Trophoblast cell (in vitro differentiated cells and primary cell): ENCODE measurements at places on chromosomes 16 and 17.

DNA sequence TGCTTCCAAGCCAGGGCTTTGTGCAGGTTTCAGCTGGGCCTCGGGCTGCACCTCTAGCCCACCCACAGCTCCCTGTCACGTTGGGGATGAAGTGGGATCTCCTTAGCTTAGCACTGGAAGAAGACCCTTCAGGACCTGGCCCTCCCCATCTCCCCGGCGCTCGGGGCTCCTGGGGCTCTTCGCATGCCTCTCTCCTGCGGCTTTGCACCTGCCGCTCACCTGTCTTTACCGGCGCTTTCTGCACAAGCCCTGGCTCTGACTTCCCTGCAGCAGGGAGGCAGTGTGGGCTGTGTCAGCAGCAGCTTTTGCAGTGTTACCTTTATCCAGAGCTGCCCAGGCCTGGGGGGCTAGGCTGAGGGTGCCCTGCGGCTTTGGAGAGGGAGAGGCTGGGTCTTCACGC is 52.3 kb downstream of the NT5M start:
- DNase-seq, result no peak

GRCh38 chr16:4231886-4232285 is 10.0 kb downstream of the SRL start:
- no peak for DNase-seq

- DNase-seq, result no peak
Observed at GRCh38 chr17:44541884-44542581, 15.3 kb upstream of the FZD2 start.

DNA sequence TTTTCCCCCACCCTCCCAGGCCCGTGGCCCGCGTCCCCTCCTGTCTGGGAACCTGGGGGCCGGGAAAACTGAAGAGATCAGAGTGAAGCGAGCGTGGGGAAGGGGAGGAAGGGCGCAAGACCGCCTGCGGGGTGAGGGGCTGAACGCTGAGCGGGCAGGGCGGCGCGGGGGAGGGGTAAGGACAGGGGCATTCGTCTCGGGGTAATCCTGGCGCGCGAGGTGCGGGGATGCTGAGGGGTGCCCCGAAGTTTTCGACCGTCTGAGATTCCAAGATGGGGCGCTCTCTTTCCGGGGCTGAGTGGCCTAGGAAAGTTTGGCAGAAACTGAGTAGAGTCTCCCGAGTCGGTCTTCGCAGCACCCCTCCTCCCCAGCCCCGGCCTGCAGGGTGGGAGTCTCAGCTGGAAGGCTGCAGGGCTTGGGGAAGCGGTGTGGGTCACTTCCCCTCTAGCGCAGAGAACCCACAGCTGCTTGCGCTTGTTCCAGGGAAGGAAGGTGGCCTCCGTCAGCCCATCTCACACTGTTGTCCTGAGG is 555 bp downstream of the TTYH2 start:
- DNase-seq, result no peak

- peak; percentile 38 for DNase-seq
Observed at GRCh38 chr16:47143677-47144558, at the start of gene NETO2. TSS of gene NETO2 (minus strand) at chr16:47143945. CDS start at chr16:47143612, 333 bp downstream.

DNA sequence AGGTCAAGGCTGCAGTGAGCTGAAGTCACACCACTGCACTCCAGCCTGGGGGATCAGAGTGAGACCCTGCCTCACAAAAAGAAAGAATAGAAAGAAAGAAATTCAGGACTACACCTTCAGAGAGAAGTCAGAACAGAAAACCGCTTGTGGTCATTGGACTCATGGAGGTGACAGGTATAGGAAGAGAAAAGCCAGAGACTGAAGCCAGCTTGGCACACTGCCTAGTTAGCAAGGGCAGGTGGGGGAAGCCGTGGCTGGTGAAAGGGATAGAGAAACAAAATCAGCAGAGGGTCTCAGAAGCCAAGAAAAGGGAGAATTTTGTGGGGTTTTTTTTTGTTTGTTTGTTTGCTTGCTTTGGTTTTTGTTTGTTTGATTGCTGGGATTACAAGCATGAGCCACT is 32.9 kb upstream of the SKAP1 start:
- DNase-seq, result no peak

GRCh38 chr16:12460064-12460392 is 343.7 kb downstream of the CPPED1 start:
- DNase-seq, result no peak

GRCh38 chr17:12927541-12928425 is 90.0 kb downstream of the ELAC2 start:
- peak; percentile 62 for DNase-seq

- no peak for DNase-seq
Observed at GRCh38 chr16:3856367-3857141, 24.0 kb downstream of the CREBBP start.

DNA sequence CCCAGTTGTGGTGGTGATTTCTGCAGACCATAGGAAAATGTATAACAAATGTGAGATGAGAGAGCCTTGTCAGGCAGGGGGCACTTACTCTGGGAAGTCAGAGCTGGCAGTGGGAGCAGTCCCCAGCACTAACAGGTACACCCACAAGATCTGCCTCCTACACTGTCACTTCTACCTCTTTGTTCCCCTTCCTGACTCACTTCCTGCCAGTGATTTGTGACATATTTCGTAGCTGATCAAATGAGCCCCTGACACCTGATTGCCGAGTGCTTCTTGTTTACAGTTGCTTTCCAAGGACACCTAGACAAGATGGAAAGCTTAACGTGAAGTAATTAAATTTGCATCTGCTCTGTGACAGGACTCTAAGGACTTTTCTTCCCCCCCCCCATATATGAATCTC is 40.5 kb downstream of the FTO start:
- no peak for DNase-seq

DNA sequence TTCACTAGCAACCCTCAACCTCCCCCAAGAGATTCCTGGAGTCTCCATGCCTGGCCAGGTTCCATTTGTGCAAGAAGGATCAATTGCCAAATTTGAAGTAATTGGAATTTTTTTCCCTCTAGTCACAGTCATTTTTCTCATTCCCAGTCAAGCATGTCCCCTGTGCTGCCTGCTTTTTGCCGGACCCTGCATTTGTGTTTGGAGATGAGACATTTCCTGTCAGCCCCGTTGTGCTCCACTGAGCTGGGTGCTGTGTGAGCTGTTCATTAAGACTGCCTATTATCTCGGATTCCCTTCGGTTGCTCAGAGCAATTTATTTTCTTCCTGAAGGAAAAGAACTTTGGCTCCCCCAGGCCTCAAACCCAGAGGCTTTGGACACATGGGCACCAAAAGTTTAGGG is 201.0 kb upstream of the NLRP1 start:
- DNase-seq, result peak; percentile 74

GRCh38 chr17:81682565-81683207 is 911 bp downstream of the ARL16 start:
- DNase-seq, result no peak

DNA sequence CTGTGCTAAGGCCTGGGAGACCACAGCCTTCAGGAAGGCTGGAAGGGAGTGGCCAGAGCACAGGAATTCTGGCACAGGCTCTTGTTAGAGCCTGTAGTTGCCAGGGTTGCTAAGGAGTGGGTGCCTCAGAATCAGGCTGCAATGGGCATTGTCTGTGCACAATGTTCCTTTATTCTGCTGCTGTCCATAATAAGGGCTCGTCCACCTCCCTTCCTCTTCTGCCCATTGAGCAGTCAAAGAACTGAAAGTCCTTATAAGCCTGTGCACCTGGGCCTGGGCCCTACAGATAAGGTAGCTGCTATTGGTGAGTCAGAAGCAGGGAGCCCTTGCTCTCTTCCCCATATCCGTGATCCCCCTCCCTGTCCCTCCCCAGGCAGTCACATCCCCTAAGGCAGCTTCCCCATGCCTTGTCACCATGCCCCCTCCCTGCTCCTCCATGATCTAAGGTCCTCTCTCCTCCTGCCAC is 5.4 kb upstream of the CNGB1 start:
- no peak for DNase-seq

DNA sequence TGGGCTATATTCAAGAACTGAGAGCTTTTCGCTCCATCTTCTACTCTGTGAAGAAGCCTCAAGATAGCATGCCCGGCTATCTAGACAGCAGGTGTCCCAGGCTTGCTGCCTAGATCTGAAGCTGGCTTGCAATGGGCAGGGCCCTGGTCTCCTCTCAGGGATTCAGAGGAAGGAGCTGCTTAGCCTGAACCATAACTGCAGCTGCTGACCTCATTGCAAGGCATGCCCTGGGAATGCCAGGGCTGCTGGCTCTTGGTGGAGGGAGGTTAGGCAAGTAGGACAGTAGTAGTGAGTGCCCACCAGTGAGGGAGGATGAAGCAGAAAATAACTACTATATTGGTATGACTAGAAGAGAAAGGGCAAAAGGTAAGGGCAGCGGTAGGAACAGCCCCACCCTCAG is 21.3 kb upstream of the SLC35B1 start:
- no peak for DNase-seq

DNA sequence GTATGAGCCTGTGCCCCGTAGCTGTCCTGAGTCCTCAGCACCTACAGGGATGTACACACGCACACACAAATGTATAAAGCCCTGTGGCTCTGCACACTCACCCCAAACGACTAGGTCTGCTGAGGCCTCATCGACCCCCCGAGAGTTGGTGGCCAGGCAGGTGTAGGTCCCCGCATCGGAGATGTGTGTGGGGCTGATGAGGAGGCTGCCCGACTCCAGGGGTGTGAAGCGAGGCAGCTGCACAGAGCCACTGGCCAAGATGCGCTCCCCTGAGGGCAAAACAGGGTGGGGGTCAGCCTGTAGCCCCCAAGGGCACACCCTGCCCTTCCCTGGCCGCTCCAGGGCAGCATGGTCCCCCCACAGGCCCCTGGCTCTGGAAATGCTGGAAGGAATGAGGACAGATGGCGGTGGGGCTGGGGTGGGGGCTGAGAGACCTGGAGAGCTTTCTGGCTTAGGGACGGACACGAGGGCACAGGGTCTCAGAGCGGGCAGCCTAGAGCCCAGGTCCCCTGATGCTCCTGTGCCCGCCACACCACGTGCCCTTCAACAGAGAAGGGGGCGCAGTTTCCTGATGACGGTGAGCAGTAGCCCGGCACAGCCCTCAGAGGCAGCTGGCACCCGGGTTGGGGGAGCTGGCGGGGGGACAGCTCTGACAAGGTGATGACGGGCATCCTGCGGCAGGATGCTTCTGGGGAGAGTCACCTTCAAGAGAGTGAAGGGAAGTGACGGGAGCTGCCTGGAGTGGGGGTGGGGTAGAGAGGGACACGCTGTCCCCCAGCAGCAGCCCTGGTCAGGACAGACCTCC is 119.8 kb upstream of the CDC42EP4 start:
- no peak for DNase-seq

- DNase-seq, result no peak
Observed at GRCh38 chr16:87044032-87044382, 273.2 kb downstream of the C16orf95 start.
